ENCODE measurements at places on chromosomes 2 and 18. TPM values are rescaled to one million over a fixed set of nuclear protein-coding genes. Genes with fewer than 3 reads are reported as not detected.

DNA sequence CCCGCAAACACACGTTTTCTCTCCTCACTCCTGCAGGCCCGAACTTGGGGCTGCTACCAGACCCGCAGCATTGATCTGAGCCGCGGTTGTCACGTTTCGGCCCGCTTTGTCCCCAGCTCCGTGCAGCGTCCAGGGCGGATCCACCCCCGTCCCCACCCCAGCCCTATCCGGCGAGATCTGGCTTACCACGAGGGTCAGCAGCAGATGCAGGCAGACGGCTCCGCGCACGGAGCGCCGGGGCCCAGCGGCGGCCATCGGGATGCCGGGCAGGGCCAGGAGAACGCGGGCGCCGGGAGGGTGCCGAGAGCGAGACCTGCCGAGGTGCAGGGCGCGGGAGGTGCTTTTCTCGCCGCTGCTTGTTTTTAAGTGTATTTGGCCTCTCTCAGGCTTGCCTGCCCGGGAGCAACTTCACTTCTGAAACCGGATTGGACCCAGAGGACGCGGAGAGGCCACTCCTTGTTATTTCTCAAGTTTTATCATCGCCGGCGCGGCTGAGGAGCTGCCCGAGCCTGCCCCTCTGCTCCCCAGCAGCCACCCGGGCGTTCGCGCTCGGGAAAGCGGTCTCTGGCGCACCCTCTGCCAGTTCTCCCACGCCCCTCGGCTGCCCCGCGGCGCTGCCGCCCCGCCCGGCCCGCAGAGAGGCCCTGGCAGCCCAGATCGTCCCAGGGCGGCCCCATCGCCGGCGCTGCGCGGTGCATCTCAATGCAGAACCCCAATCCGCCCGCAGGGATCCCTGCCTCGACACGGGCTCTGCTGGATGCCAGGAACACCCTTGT is at the start of gene DSC3:
TSS of gene DSC3 (minus strand) at position 337 of the 776 bp plus-strand sequence. CDS start at position 255, 82 bp downstream.
- H3K36me3 ChIP-seq: no peaks in the 10 kb centered on the region
- DNase-seq: no peak
- H3K4me1 ChIP-seq: no peaks in the 10 kb centered on the region

- peaks cover 3% of the 10 kb centered on the region for H3K36me3 ChIP-seq
- no peak overlapping the region for H3K4me3 ChIP-seq
- no peak overlapping the region for H3K27ac ChIP-seq
- no peak for DNase-seq
- peaks cover 79% of the 10 kb centered on the region for H3K27me3 ChIP-seq
Observed at GRCh38 chr2:63056107-63057050, 5.7 kb downstream of the OTX1 start.

DNA sequence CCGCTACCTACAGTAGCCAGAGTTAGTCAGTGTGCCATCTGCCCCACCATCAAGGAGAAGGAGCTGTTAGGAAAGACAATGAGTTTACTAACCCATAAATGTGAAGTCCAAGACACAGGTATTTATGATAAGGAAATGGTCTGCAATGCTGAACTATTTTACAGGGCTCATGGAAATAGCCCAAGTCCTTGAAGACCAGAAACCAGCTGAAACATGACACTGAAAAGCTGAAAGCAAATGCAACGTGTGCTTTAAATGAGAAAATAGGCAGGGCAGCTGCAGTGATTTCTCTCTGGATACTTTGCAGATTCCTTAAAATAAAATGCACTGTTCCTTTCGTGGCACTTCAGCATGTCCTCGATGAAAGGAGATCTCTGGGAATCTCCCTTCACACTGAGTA is 256.4 kb upstream of the TCF4 start:
- H3K4me1 ChIP-seq: no peaks in the 10 kb centered on the region
- H3K27me3 ChIP-seq: no peaks in the 10 kb centered on the region
- no peak overlapping the region for H3K27ac ChIP-seq
- DNase-seq: no peak
- no peak overlapping the region for H3K4me3 ChIP-seq

DNA sequence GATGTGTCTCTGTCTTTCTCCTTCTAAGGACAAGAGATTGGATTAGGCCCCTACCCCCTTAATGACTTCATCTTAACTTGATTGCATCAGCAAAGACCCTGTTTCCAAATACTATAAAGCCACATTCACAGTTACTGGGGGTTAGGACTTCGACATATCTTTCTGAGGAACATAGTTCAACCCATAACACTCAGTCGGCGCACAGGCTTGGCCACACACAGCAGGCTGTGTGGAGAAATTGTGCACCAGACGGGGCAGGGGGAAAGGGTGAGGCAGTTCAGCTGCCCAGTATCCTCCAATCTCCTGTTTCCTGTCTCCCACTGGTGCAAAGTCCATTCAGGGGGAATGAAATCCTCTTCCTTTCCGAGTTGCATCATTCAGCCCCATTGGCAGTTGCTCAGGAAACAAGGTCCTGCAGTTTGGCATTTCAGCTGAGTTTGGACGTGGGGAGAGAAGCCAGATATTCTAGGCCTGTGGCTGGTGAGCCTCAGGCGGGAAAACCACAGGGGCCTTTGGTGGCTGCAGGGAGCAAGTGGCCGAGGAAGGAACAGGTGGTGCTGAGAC is 9.4 kb upstream of the RAPGEF4 start:
- DNase-seq: no peak
- no peaks in the 10 kb centered on the region for H3K4me1 ChIP-seq
- no peak overlapping the region for H3K4me3 ChIP-seq
- no peaks in the 10 kb centered on the region for H3K36me3 ChIP-seq
- H3K27ac ChIP-seq: no peak overlapping the region

DNA sequence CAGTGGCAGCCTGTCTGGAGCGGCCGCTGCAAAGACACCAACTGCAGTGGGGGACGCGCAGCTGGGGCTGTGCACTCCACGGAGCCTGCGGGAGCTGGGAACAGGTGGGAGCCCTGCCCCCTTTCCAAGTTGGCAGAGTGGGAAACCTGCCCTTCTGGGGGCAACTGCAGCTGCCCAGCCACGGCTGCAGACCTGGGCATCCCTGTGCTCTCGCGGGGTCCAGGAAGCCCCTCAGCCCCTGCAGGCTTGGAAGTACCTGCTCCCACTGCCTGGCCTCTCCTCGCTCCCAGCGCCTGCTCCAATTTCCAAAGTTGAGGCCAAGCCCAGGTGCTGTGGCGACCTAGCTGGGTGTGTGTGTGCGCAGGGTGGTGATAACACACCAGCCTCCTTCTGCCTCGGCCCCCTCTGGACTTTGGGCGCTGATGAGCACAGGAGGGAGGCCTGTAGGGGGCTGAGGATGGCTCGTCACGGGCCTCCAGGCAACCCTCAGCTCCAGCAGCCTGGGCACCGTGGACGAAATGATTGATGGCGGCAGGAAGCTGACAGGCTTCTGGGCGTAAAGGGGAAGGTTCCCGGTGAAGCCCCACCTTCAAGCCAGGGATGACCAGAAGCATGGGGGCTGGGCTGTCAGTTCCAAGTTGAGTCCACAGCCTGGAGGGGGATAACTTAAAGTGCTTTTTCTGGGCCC is 76.9 kb downstream of the PTPN4 start:
- no peak overlapping the region for H3K4me3 ChIP-seq
- H3K4me1 ChIP-seq: peaks cover 20% of the 10 kb centered on the region
- no peaks in the 10 kb centered on the region for H3K27me3 ChIP-seq
- H3K27ac ChIP-seq: no peak overlapping the region
- H3K36me3 ChIP-seq: peaks cover 11% of the 10 kb centered on the region
- no peak for DNase-seq

GRCh38 chr2:135490376-135490775 is 40.6 kb downstream of the ZRANB3 start:
- H3K36me3 ChIP-seq: peaks cover 13% of the 10 kb centered on the region
- H3K27ac ChIP-seq: no peak overlapping the region

GRCh38 chr2:73532381-73532780 is 109.8 kb downstream of the NAT8 start:
- peaks cover 66% of the 10 kb centered on the region for H3K36me3 ChIP-seq
- H3K4me3 ChIP-seq: no peak overlapping the region
- no peaks in the 10 kb centered on the region for H3K27me3 ChIP-seq
- no peak for DNase-seq

- no peaks in the 10 kb centered on the region for H3K27me3 ChIP-seq
- DNase-seq: peak; percentile 89
- H3K4me1 ChIP-seq: peaks cover 80% of the 10 kb centered on the region
- peak overlapping the region; percentile 86 for H3K4me3 ChIP-seq
Observed at GRCh38 chr2:197198890-197199289, 111.7 kb downstream of the ANKRD44 start.

- peaks cover 60% of the 10 kb centered on the region for H3K36me3 ChIP-seq
- H3K27ac ChIP-seq: no peak overlapping the region
- H3K4me3 ChIP-seq: no peak overlapping the region
- no peak for DNase-seq
- peaks cover 25% of the 10 kb centered on the region for H3K4me1 ChIP-seq
Observed at GRCh38 chr2:181904022-181904632, 12.6 kb downstream of the ITPRID2 start.

GRCh38 chr2:43011158-43011491 is 215.3 kb downstream of the ZFP36L2 start:
- peaks cover 14% of the 10 kb centered on the region for H3K4me1 ChIP-seq
- no peak overlapping the region for H3K27ac ChIP-seq
- H3K4me3 ChIP-seq: no peak overlapping the region
- peaks cover 3% of the 10 kb centered on the region for H3K27me3 ChIP-seq

DNA sequence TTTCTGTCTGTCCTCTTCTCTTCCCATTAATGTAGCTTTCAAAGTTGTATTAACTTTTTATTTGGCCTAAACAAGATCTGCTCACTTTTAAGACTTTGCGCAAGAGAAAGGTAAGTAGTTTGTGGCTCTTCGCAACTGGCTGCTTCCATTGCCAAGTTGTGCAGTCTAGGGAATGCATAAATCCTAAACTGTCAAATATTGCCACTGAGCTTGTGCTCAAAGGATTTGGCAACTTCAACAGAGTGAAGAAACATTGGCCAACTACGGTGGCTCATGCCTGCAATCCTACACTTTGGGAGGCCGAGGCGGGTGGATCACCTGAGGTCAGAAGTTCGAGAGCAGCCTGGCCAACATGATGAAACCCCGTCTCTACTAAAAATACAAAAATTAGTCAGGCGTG is 826.4 kb downstream of the EPHA4 start:
- H3K27ac ChIP-seq: no peak overlapping the region
- H3K4me1 ChIP-seq: no peaks in the 10 kb centered on the region
- H3K27me3 ChIP-seq: no peaks in the 10 kb centered on the region
- DNase-seq: no peak
- no peak overlapping the region for H3K4me3 ChIP-seq

DNA sequence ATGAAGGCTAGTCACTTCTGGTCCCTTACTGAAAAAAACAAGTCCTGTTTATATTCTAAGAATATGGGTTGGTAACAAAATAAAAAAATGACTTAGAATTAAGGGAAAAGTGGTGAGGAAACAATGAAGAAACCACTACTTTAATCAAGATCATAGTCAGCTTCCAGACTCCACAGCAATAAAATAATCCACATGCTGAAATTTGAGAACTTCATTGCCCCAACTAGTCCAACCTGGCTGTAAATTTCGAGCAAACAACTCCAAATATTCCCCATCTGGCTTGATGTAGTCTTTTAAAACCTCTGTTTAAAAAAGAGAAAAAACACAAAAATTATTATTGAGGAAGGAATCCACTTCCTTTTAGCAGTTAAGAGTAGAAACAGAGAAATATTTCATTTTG is 32.5 kb downstream of the METTL4 start:
- no peak for DNase-seq
- no peaks in the 10 kb centered on the region for H3K4me1 ChIP-seq
- H3K27me3 ChIP-seq: no peaks in the 10 kb centered on the region

DNA sequence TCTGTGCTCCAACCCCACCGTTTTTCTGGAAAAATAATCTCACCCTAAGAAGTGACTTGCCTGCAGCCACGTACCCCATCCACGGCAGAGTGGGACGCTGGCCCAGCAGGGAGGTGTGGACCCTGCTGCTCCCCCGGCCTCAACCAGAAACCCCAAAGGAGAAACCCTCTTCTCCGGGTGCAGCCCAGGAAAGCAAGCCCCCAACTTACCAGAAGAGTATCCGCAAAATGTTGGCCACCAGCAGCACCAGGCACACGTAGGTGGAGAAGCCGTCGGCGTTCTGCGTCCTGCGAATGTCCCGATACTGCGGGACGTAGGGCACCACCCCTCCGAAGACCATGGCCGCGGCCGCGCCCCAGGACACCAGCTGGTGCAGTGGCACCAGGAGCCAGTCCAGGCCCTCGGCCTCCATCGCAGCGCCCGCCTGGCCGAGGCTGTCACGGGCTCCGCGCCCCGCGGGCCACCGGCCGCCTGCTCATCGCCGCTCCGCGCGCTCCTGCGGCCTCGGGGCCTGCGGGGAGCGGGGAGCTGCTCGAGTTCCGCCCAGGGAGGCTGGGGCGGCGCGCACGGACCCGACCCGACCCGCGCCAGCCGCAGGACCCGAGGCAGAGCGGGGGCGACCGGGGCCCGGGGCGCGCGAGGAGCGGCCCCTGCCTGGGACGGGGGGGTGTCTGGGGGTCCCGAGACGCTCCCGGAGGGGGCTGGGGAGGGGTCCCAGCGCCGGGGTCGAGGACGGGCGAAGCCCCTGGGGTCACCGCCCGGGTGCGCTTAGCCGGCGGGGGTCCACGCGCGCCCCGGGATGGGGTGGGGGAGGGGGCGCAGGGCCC is 725 bp downstream of the SLC66A2 start:
- H3K4me3 ChIP-seq: peak overlapping the region; percentile 82
- no peak for DNase-seq
- H3K4me1 ChIP-seq: peaks cover 28% of the 10 kb centered on the region
- no peaks in the 10 kb centered on the region for H3K27me3 ChIP-seq
- peaks cover 32% of the 10 kb centered on the region for H3K36me3 ChIP-seq

GRCh38 chr2:220188031-220188430 is 560.6 kb downstream of the SLC4A3 start:
- H3K4me3 ChIP-seq: no peak overlapping the region
- no peak for DNase-seq
- no peaks in the 10 kb centered on the region for H3K27me3 ChIP-seq
- H3K27ac ChIP-seq: no peak overlapping the region

BBS5 gene
- total RNA-seq: 3.2 TPM

FAHD2A gene
- total RNA-seq: 32.5 TPM

ST6GAL2 gene
- not detected for total RNA-seq

RAB17 gene
- not detected for total RNA-seq

ELOA2 gene
- not detected for total RNA-seq

TFCP2L1 gene
- total RNA-seq: not detected

OR6B2 gene
- total RNA-seq: not detected

MYO5B gene
- not detected for total RNA-seq

AQP4 gene
- total RNA-seq: not detected

FLACC1 gene
- total RNA-seq: 0.84 TPM

TRIM43 gene
- total RNA-seq: 0.25 TPM
